ENCODE measurements at places on chromosomes 12 and 14.

DNA sequence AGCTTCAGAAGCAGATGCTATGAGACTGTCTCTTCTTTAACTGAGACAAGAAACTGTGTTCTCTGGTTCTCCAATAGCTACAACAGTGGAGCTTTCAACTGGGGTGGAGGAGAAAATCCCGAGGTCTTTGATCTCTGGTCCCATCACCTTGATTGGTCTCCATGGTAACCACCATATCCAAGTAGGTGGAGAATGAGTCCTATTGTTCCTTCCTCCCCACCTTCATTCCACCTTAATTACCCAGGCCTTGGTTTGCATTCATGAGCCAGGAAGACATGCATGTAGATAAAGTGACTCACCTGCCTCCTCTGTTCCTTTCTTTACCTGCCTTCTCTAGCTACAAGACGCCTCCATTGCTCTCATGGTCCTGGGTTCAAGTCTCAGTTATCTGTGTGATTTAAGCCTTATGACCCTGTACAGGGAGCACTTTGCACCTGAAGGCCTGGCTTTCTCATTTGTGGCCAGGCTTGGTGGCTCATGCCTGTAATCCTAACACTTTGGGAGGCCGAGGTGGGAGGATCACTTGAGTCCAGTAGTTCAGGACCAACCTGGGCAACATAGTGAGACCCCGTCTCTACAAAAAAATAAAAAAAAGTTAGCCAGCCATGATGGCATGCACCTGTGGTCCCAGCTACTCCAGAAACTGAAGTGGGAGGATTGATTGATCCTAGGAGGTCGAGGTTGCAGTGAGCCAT is 157.7 kb upstream of the TBX3 start:
- DNase-seq = peak; percentile 36

GRCh38 chr12:49924628-49925246 is 21.0 kb upstream of the FAIM2 start:
- no peak for DNase-seq

DNA sequence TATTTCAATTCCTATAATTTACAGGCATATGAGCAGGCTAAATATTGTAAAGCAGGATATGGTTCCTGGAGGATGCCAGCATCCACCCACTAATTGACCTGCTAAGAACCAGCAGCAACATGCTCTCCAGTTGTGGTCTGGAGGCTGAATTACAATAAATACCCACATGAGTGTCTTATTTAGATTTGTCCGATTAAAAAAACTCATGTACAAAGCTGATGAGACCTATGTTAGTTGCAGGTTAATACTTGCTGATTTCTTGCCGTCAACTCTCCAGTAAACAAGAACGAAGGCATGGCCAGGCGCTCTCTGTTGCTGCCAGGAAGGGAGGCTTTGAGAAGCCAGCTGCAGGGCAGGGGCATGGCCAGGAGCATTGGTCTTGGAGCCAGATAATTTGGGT is 169.3 kb upstream of the PRICKLE1 start:
- no peak for DNase-seq

GRCh38 chr12:88057994-88058718 is 29.0 kb upstream of the C12orf50 start:
- DNase-seq = no peak

DNA sequence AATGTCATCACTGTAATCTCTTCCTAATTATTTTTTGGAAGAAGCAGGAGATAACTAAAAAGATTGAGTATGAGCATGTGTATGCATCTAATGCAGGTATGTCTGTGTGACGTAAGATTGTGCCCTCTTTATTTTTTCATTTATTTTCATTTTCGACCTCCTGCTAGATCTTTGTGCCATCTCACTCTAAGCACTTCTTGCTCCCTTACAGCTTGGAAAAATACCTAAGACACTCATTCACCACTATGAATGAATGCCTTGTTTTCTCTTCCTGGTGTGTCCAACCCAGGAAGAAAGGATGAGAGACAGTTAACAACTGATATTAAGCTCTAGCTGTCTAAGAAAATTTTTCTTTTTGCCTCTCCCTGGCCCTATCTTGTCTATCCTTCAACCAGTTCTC is 76.8 kb upstream of the CISTR start:
- DNase-seq = no peak

GRCh38 chr12:83158613-83159207 is 472.0 kb downstream of the TMTC2 start:
- DNase-seq = no peak

Measured in NCI-H526 (cell line).